Stimulated activated CD4-positive, alpha-beta T cell treated with anti-CD3 and anti-CD28 coated beads, TNF-alpha, amount 100 ng/mL, for 4 hours (primary cell): ENCODE measurements at places on chromosomes 7 and 10.

- no peak for DNase-seq
Measured at GRCh38 chr7:105776068-105776790, 100.2 kb downstream of the ATXN7L1 start.

DNA sequence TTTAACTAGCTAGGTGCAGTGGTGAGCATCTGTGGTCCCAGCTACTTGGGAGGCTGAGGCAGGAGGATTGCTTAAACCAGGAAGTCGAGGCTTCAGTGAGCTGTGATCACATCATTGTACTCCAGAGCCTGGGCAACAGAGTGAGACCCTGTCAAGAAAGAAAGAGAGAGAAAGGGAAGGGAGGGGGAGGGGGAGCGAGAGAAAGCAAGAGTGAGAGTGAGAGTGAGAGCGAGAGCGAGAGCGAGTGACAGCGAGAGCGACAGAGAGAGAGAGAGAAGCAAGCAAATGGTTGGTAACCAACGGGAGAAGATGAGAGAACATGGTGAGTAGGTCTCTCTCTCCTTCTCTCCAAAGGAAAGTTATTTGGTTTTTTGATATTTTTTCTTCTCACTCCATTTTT is 69.8 kb upstream of the DGKI start:
- DNase-seq = no peak

GRCh38 chr7:142913051-142913450 is 20.5 kb downstream of the TRPV5 start:
- no peak for DNase-seq

DNA sequence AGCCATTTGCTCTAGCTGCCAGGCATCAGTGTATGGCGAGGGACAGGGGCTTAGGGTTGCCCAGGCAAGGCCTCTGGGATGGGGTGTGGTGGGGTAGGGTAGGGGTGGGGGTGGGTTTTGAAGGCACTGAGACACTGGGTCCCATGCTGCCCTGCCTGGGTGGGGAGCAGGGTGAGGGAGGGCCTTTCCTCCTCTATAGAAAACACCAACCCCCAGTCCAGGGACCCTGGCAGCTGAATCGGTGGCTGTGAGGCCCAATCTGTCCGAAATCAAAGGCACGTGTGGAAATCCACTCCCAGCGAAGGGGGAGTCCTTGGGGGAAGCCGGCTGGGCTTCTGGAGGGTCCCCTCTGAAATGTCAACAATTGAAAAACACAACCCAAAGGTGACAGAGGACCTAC is 106.4 kb downstream of the NEURL1 start:
- no peak for DNase-seq

DNA sequence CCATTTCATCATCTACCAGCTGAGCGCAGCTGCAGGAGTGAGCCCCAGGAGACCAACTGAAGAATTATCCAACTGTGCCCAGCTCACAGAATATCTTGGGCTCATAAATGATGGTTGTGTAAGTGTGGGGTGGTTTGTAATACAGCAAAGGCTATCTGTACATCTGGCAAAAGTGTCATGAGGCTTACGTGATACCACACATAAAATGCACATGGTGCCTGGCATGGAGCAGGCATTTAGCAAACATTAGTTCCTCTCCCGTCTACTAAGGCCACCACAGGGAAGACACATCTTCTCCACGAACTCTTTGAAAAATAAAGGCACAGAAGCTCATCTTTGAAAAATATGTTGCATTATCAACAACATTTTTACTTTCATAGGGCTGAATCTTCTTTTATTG is 32.3 kb downstream of the AOAH start:
- DNase-seq = no peak

DNA sequence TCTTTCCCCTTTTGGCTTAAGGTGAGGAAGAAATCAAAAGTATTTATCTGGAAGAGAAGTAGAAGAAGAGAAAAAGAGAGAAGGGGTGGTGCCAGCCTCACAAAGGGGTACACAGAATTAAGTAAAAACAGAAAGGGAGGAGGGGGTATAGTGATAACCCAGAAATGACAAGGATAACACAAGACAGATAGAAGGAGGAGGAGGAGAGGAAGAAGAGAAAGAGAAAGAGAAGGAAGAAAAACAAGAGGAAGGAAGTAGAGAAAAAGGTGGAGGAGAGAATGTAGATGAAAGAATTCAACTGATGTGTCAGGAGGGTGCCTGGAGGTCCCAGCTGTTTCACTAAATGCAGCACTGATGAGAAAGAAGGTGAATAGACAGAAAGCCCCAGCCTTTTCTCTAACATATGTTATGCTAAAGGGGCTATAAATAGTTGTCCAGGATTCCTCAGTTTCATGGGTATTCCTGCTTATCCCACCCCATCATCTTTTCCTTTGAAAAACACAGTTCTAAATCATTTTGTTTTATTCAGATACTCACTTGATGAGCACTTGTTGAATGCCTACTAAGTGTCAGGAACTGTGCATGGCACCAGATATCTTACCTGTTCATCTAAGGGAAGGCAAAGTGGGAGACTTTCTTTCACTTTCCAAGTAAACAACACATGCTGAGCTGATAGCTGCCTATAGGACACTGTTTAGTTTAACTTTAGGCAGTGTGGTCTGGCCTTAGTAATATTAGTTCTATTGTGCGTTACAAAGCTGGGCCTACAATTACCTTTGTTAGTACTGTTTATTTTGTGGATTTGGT is 8.0 kb downstream of the SEMA3E start:
- DNase-seq = no peak

GRCh38 chr10:29183301-29183945 is 105.4 kb upstream of the LYZL1 start:
- no peak for DNase-seq

DNA sequence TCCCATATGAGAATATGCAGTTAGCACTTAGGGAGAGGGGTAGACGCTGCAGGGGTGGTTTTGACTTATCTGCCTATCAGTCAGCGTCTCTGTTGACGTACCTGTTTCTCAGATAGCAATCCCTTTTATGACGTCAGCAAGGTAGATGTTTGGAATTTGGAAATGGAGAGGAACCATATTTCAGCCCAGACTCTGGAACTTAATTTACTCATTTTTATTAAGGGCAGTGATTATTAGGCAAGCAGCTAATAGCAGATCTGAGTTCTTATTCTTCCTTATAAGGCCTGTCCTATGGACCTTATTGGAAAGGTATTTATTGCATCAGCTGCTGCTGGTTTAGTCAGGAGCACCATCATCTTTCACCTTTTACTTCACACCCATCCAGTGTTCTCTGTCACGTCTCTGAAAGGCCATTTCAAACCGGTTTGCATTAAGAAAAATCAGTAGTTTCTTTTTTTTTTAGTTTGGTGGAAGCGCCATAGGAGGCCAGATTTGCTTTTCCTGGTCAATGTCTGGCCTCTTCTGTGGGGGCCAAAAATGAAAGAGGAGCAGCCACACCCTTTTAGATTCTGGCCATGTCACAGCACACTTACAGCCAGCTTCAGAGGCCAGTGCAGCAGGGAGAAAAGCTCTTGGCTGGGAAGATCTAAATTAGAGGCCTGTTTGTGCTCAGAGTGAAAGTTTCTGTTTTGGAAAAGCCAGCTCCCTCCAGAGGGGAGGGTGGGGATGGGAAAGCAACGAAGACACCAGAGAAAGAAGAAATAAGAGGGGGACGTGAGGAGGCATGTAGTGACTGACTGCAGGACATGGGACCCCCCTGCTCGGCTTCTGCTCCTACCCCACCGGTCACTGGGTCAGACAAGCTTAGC is 146.3 kb downstream of the TCF7L2 start:
- DNase-seq = no peak

DNA sequence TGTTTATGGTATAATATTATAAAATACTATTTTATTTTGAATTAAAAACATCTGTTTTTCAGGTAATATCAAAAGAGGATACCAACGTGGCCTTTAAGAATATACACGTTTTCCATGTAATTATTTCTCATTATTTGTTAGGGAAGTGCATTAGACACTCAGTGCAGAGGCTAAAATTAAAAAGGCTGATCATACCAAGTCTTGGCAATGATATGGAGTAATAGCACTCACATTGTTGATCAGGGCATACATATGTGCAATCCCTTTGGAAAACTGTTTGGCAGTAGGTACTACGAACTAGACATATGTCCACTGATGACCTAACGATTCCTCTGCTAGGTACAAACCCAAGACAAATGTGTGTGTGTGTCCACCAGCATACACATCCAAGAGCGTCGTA is 20.7 kb upstream of the VIPR2 start:
- DNase-seq = no peak

DNA sequence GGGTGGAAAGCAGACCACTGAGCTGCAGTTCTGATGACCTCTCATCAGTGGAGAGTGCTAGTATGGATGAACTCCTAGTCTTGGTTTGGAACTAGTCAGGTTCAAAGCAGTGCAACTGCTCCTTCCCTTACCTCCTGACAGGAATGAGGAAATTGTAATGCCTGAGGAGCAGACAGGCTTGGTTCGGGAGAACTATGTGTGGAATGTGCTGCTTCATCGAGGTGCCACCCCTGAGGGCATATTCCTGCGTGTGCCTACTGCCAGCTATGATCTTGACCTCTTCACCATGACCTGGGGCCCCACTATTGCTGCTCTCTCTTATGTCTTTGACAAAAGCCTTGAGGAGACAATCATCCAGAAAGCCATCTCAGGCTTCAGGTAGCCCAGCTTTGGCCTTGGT is 27.4 kb upstream of the NFKB2 start:
- DNase-seq = no peak

- no peak for DNase-seq
Measured at GRCh38 chr10:103111031-103111917, 81.8 kb downstream of the NT5C2 start.

DNA sequence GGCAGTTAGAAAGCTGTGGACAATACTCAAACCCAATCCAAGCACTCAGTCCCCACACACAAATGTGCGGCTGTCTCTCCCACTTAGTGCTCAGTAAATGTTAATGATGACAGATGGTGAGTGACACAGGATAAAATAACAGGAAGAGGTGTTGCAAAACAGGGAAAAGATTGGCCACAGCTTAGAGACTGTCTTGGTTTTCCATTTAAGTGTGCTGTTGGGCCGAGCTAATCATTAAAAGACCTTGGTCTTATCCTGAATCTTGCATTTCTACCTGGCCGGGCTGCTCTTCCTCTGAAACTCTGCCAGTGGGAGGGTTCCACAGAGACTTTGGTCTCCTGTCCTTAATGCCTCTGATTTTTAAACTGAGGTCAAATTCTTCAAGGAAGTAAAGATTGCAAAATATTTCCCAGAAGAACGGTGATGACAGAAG is 113.1 kb upstream of the RNF32 start:
- DNase-seq = no peak

- no peak for DNase-seq
Measured at GRCh38 chr10:132716691-132717490, 69.1 kb downstream of the NKX6-2 start.

DNA sequence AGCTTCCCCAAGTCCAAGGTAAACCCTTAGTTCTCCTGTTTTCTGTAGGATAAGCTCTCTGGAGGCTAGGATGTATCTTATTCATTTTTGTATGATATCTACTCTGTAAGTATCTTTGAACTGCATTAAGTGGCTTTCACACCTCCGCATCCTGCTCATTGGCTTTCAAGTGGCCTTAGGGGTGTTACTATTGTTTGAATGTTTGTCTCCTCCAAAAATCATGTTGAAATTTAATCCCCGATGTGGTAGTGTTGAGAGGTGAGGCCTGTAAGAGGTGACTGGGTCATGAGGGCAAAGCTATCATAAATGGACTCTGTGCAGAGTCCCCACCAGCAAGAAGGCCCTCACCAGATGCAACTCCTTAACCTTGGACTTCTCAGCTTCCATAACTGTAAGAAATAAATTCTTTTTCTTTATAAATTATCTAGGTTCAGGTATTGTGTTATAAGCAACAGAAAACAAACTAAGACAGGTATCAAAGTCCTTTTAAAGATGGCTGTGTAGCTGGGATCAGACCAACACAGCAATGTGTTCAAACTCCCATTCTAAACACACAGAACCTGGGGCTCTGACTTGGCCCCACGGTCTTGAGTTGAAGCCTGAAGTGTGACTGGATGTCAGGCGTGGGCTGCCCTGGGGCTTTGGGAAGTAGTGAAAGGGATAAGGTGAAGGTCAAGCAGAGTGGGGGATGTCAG is 25.9 kb downstream of the TBXAS1 start:
- DNase-seq = no peak

- no peak for DNase-seq
Measured at GRCh38 chr10:107546986-107547385, 382.5 kb upstream of the SORCS1 start.
